ENCODE measurements at places on chromosomes 13 and 19.

DNA sequence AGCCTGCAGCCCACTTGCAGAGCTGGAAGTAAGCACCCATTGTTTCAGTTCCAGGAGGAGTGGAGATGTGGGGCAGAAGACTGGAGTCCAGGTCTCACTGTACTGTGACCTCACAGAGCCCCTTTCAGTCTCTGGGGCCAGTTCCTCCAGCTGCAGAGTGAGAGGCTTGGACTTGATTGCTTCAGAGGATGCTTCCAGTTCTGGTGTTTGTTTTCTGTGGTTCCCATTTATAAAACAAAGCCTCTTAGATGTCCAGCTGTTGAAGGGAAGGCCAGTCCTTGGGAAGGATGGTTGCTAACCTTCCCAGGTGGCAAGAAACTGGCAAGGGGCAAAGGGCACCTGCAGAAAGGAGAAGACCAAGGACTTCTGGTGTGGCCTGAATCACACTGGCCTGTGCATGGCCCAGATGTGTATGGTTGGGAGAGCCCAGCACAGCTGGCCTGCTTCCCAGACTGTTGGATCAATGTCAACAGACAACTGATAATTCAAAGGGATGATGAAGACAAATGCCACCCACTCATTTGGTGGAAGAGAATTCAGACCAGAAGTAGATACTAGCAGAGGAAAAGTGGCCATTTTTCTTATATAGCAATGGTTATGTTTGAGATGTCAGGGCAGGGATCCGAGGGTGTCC, 218.5 kb downstream of the ZNF536 start:
- no peak for DNase-seq

DNA sequence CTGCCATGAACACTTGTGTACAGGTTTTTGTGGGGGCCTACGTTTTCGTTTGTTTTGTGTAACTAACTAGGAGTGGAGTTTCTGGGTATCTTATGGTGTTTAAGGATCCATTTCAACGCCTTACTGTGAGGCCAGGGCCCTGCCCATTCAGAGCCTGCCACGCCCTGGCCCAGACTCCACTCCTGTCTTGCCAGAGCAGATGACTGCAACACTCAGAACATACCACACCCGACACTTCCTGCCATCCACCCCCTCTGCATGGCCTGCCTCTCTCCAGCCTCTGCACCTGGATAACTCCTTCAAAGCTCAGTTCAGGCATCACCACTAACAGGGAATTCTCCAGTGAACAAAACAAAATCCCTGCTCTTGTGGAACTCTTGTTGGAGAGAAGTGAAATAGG, 43.2 kb downstream of the RGCC start:
- no peak for DNase-seq

DNA sequence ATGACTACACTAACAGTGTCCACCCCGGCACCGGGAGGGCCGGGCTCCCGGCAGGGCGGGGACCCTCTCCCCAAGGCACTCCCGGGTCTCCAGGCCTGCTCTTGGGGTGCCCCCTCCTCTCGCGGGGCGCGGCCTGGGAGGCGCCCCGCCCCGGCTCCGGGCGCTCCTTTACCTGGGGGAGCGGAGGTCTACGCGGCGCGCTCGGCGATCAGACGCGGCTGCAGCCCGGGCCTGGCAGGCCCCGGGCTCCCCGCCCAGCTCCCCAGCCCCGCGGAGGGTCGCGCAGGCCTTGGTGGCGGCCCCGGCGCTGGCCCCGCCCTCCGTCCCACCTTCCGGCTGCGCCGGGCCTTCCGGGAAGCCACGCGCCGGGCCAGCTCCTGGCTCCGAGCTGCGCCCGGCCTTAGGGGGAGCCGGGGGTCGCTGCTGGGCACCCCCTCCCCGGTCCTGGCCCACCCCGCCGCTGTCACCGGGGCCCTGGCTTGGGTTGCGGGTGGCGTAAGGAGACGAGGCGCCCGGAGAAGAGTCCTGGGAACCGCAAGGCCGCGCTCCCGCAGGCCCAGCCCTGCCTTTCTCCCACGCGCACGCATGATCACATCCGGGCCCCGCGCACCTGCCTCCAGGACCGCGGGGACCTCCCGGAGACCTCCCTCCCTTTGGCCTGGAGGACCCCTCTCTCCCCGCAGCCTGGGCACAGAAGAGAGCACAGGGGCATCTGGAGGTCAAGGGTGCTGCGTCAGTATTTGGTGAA, at the start of gene C19orf12:
Gene C19orf12 (minus strand): TSS at position 309 of the 748 bp plus-strand sequence. CDS start 6,848 bp downstream, outside the sequence.
- DNase-seq, result no peak

DNA sequence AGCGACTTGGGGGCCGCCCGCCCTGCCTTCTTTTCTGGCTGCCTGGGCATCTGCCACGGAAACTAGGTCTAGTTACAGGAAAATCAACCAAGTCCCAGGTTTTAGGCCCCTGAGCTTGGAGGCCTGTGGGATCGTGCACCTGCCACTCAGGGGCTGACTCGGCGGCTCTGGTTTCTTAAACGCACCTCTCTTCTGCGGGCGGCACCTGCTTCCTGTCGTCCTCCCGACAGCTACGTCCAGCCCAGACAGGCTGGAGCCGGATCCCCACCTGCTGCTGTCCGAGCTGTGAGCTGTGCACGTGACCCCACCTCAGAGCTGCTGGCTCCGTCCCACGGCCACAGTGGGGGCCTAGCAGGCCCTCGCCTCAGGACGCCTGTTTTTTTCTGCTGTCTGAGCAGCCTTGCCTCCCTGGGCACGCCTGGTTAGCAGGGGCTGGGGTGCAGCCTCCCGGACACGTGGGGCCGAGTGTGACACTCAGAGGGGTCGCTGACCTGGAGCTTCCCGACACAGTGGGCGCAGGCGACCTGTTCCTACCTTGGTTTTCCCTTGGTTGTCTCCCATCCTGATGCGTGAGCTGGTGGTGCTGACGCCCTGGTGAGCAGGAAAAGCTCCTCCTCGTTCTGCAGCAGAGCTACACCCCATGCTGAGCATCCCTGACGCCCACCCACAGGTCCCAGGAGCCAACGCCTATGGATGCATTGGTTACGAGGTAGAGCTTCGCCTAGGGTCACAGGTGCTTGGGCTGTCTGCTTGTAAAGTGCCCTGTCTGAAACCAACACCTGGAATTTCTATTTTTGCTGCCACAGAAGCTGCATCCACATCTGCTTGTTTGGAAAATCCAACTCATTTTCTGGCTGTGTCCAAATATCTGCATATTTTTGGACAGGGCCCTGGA, 17.5 kb downstream of the TMEM255B start:
- peak; percentile 89 for DNase-seq

GRCh38 chr19:4109626-4109945, 14.3 kb downstream of the MAP2K2 start:
- no peak for DNase-seq

- DNase-seq, result no peak
Measured at GRCh38 chr19:36060430-36060829, 5.7 kb downstream of the WDR62 start.

GRCh38 chr19:44626048-44626624, 12.8 kb downstream of the IGSF23 start:
- no peak for DNase-seq

DNA sequence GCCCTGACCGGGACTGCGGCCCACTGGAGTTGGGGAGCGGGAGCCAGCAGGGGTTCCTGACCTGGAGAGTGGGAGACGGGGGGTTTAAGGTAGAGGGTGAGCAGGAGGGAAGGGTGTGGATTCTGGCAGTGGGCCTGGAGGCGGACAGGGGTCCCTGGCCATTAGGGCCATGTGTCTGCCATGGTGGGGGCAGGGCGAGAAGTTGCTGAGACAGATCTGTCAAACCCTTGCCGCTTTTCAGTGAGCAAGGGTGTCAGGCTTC, 12.2 kb upstream of the SELENOW start:
- DNase-seq, result no peak
